ENCODE measurements at places on chromosomes 6 and 20.

- DNase-seq: no peak
These were observed 40.0 kb downstream of the PHIP start for GRCh38 chr6:79038061-79038460.

GRCh38 chr20:38883081-38883980 lies 42.9 kb upstream of the FAM83D start:
- DNase-seq: peak; percentile 20

DNA sequence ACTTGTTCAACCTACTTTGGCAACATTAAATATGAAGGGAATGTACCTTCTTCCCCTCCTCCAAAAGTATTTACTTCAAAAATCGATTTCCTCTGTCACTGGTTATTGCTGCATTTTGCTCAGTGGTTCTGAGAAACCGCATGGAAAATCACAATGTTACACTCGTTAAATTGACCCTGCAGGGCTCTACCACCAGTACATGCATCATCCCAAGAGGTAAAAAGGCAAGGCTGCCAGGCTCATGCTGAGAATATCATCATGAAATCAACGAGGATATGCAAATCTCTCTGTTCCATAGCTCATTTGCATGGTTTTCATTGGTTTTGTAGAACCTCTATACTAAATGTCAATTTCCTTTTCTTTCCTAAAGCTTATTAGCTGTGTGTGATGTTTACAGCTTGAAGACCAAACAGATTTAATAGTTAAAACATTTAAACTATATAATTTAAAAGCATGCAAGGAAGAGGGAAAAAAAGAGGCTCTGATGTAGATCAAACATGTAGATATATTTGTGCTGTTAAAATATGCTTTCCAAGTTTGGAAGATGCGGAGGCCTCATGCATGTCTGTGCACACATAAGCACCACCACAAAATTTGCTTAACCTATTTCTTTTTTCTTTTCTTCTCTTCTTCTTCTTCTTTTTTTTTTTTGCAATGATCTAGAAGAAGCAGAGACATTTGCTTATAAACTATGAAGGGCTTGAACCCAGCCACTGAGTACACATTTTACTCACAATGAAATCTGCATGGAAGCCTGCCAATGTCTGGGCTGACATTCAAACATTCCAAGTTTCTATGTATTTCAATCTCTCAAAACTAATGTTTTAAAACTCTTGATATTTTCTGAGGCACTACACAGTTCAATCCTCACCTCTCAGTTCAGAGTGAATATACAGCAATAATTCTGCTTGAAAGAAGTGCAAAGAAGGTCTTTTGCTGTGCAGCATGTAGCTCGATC lies 194.0 kb downstream of the GMPR start:
- no peak for DNase-seq

- no peak for DNase-seq
These were observed 12.8 kb upstream of the ILRUN start for GRCh38 chr6:34709386-34709785.

- peak; percentile 25 for DNase-seq
These were observed 33.7 kb upstream of the PLEKHG1 start for GRCh38 chr6:150565945-150566344.

DNA sequence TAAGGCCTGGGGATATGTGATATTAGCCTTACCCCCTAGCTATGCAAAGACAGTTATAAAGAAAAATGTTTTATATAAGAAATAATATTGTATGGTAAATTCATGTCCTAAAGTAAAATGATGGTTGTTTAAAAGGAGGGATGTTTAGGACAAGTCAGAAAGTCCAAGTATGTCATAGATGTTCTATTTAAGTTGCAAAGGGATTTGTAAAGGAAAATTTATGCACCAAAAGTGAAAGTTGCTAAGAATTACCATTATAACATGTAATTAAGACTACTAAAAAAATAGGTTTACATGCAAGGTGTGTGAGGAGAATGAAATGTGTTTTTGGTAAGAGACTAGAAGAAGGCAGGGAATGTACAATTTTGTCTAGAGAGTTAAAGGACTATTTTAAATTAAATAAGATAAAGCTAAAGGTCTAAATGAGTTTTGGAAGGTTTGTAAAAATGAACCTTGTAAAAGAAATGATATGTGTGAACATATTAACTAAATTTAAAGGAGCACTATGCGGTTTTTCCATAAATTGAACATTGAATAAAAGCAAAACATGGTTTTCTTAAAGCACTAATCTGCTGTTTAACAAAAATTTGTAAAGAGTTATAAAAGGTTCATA lies 22.7 kb upstream of the GOPC start:
- no peak for DNase-seq

DNA sequence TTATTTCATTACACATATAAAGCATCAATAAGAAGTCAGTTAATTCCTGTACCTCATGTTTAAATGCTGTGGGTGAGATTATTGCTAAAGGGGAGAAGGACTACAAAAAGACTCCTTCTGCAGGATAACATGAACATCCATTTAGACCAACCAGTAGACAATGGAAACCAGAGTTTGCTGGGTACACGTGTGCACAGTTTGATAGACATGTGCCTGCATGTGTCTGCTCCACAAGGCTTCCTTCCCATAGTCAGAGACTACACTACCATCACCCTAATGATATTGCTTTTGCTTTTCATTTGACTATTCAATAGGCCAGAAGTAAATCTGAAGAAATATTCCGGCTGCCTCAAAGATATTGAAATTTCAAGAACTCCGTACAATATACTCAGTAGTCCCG lies 231.6 kb downstream of the ARHGAP18 start:
- DNase-seq: no peak

- no peak for DNase-seq
These were observed 4.9 kb upstream of the NELFCD start for GRCh38 chr20:58976061-58976730.

GRCh38 chr6:6543181-6543879 lies 45.2 kb upstream of the LY86 start:
- no peak for DNase-seq

DNA sequence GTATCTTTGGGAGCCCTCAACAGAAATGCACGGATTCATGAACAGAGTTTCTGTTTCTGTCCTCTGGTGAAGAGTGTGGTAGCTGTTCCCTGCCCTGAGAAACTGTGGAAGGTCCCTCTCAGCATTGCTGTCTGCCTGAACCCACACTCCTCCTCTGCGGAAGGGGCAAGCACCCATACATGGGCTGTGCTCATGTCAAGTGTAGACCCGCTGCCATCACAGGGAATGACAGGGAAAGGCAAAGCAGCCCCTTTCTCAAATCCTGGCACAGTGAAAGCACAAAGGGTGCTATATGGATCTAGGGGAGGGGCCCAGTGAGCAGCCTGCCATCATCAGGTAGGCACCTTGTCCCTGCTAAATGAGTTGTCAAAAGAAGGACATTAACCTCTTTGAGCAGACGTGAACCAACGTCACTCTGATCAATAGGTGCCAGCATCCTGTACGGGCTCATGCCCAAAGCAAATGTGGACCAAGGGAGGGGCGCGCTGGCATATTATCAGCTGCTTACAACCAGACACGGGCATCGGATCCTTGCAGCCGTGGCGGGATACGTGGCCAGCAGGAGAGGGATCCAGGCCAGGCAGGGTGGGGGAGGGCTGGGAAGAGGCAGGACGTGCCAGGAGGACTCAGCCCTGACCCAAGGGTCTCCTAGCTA lies 231.2 kb upstream of the PMEPA1 start:
- no peak for DNase-seq

DNA sequence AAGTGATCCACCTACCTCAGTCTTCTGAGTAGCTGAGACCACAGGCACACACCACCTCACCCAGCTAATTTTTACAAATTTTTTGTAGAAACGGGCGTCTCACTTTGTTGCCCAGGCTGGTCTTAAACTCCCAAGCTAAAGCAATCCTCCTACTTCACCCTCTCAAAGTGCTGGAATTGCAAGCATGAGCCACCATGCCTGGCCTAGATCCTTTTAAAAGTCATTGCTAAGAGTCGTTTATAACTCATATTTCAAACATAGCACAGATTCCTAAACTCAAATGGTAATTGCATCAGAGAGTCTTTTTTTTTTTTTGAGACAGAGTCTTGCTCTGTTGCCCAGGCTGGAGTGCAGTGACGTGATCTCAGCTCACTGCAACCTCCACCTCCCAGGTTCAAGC lies 7.7 kb upstream of the SAMHD1 start:
- no peak for DNase-seq

DNA sequence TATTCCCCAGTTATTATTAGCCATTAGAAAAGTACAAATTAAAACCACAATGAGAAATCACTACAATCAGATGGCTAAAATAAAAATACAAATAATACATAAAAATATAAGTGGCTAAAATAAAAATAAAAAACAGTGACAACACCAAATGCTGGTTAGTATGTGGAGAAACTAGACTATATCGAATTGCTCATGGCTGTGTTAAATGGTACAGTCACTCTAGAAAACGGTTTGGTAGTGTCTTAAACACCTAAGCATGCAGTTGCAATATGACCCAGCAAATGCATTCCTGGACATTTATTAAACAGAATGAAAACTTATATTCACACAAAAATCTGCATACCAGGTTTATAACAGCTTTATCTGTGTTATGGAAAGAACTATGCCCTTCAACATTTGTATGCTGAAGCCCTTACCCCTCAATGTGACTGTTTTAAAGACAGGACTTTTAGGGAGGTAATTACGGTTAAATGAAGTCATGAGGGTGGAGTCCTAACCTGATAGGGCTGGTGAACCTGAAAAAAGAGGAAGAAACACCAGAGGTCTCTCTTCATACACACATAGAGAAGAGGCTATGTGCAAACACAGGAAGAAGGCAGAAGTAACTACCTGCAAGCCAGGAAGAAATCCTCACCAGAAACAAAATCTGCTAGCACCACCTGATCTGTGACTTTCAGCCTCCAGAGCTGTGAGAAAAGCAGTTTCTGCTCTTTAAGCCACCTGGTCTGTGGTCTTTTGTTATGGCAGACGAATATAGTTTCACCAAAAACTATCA lies 84.9 kb downstream of the ASCC3 start:
- DNase-seq: no peak

DNA sequence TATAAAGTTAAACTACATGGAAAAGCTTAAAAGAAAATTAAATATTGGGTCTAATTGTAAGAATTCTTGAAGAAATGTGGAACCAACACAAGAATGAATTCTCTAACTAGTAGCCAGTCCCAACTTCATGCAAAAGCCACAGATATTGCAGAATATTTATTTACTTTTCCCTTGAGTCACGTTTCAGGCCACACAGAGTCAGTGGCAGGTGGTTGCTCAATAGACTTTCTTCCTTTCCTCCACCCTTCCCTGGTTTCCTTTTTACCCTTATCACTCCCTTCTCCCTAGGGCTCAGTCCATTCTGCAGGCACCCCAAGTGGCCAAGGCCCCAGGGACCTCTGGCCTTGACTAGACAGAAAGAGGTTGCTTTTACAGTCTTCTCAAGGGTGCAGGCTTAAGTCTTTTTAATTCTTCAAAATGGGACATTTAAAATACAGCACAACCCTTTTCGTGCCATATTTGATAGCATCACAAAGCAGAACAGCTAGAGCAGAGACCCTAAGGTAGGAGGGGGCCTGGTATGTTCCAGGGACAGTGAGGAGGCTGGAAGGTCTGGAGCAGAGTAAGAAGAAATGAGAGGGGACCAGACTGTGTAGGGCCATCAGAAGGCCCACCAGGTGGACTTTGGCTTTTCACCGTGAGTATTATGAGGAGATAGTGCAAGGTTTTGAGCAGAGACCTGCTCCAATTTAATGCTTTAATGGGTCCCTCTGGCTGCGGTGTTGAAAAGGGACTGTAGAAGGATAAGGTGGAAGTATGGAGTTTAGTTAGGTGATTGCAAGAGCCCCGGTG lies 65.0 kb downstream of the HDDC2 start:
- DNase-seq: no peak

DNA sequence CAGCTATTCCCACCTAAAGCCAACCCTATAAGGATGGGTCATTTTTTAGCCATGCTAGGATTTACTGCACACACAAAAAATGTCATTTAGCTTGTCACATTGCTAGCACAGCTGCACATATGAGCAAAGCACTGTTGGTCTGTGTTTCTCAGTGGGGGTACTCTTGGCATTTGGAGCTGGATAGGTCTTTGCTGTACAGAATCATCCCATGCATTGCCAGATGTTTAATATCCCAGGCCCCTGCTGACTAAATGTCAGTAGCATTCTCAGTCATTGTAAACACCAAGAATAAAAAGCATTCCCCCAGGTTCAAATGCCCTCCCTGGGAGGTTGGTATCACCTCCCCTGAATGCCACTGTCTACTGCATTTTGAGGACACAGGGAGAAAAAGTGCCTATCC lies 14.6 kb upstream of the LTV1 start:
- DNase-seq: no peak

DNA sequence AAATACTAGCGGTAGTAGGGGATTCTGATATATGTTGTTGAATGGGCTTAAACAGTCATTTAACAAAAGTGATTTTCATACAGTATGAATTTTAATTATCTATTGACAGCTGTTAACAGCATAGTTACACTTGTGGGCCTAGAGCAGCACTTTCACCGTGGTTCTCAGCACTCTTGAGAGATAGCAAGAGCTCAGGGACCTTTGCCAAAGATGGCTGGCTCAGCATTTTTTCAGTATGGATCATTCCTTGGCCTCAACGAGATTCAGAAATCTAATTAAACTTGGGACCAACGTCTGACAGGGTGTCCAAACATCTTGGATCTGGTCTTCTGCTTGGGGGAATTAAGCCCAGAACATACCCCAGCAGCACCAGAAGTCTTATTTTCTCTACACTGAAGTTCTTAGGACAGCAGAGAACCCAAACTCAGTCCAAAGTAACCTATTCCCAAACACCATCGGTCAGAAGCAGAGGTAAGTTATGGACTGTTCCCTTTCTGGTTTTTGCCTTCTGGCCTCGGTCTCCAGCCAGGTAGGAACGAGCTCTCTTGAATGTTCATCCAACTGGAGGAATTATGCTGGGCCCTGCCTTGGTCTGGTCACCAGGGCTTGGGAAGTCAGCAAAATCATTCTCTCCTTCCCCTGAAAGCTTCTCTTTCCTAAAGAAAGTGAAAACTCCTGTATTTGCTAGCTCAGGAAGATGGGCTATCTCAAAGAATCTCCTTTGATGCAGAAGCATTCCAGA lies 25.7 kb downstream of the PRPH2 start:
- no peak for DNase-seq

GRCh38 chr6:168032005-168032760 lies 34.7 kb downstream of the KIF25 start:
- no peak for DNase-seq

- DNase-seq: no peak
These were observed 18.1 kb downstream of the PSMB1 start for GRCh38 chr6:170535004-170535403.

GRCh38 chr20:38723017-38723847 lies 1.1 kb upstream of the SLC32A1 start:
- DNase-seq: peak; percentile 34

GRCh38 chr6:57217270-57217669 lies 4.8 kb downstream of the RAB23 start:
- no peak for DNase-seq

GRCh38 chr6:25175681-25176080 lies 103.5 kb upstream of the CARMIL1 start:
- no peak for DNase-seq

- DNase-seq: no peak
These were observed 781.7 kb upstream of the CITED2 start for GRCh38 chr6:140156131-140156530.

DNA sequence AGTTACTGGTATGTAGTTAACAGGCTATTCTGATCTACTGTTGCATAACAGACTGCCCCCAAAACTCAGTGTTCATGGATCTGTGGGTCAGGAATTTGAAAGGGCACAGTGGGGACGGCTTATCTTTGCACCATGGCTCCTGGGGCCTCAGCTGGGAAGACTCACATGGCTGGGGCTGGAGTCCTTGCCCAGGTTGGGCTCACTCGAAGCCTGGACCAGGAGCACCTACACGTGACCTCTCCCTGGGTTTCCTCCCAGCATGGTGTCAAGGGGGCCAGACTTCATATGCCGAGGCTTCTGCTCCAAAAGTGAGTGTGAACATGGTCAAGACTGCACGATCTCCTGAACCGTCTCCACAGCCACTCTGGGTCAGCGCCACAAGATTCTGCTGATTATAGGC lies 11.7 kb downstream of the SYNDIG1 start:
- DNase-seq: no peak

Measured in NCI-H1105 treated with DMSO at 0.1 percent for 48 hours (cell line).